NCI-H526 treated with DMSO at 0.1 percent for 48 hours (cell line): ENCODE measurements at places on chromosomes 5 and 9.

- DNase-seq, result no peak
Observed at GRCh38 chr5:19369561-19369960, 618.4 kb downstream of the CDH18 start.

- no peak for DNase-seq
Observed at GRCh38 chr9:79641070-79641469, 69.3 kb downstream of the TLE4 start.

DNA sequence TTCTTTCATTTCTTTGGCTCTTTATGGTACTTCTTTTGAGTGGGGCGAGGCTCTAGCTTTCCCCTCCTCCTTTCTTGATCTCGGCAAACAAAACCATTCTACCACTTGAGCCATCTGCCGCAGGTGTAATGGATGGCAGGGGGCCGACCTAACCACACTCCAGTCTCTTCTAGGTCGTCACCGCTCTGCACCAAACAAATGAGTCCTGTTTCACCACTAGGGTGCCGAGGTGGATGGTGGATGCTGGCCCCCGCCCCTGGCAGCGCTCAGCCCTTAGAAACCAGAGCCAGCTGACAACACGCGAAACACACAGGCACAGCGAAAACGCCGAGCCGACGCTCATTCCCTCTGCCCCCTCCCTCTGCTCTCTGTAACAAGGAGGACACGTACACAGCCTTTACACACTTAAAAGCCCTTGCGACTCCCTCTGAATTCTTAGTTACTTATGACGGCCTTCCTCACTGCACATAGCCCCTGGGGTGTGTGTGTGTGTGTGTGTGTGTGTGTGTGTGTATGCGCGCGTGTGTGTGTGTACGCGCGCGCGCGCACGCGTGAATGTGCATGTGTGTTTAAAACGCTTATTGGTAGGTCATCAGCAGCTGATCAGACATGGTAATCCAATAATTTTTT lies 199.4 kb downstream of the MEF2C start:
- peak; percentile 85 for DNase-seq

DNA sequence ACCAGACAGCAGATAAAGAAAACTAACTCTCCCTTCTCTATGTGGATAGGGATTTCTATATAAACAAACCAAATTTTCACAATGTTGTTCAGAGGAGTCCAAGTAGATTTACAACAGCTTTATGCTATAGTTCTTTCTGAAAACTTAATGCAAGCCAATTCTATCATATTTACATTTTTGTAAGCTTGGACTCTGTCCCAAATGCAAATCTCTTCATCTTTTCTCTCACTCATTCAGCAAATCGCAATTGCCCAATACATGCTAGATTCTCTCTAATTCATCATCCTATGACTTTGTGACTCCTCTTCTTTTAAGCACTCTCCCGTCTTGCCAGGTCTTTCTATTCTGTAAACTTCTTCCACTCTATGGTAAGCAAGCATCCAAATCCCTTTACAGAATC lies 39.1 kb upstream of the UGT3A2 start:
- no peak for DNase-seq

- no peak for DNase-seq
Observed at GRCh38 chr5:133742431-133742988, 130.2 kb upstream of the FSTL4 start.

GRCh38 chr5:33472805-33473409 lies 32.1 kb downstream of the TARS1 start:
- no peak for DNase-seq

DNA sequence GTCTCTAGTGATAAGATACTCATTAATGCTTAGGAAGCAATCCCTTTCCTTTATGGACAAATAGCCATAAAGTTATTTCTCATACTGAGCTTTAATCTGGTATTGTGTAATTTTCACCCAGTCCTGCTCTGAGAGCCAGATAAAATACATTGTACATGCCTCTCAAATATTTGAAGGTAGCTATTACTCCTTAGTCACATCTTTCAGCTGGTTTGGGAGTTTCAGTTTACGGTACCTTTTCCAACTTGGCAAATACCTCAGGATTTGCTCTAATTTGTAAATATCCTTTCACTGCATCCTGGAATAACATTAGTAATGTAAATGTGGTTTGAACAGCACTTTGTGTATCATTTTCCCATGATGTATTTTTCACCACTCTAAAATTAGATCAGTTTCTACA lies 47.4 kb downstream of the ABHD17B start:
- no peak for DNase-seq

- DNase-seq, result no peak
Observed at GRCh38 chr5:55483885-55484284, 50.9 kb downstream of the PLPP1 start.

DNA sequence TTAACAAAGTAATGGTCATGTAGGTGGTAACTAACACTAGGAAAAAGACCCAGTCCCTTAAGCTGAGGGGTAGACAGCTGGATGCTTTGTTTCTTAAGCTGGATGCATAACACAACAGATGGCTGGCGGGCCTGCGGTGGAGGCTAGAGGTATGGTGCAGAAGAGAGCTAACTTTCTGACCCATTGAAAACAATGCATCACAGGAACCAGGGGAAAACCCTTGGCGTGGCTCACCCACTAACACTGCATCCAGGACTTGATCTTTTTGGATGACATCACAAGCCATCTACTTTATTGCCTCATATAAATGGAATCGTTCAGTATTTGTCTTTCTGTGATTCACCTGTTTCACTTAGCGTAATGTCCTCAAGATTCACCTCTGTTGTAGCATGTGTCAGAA lies 138.7 kb downstream of the AUH start:
- no peak for DNase-seq

DNA sequence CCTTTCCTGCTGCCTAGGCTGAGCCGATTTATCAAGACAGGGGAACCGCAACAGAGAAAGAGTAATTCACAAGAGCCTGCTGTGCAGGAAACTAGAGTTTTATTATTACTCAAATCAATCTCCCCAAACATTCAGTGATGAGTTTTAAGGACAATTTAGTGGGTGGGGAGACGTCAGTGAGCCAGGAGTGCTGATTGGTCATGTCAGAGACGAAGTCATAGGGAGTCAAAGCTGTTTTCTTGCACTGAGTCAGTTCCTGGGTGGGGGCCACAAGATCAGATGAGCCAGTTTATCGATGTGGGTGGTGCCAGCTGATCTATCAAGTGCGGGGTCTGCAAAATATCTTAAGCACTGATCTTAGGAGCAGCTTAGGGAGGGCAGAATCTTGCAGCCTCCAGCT lies 19.0 kb downstream of the SNX24 start:
- DNase-seq, result no peak

DNA sequence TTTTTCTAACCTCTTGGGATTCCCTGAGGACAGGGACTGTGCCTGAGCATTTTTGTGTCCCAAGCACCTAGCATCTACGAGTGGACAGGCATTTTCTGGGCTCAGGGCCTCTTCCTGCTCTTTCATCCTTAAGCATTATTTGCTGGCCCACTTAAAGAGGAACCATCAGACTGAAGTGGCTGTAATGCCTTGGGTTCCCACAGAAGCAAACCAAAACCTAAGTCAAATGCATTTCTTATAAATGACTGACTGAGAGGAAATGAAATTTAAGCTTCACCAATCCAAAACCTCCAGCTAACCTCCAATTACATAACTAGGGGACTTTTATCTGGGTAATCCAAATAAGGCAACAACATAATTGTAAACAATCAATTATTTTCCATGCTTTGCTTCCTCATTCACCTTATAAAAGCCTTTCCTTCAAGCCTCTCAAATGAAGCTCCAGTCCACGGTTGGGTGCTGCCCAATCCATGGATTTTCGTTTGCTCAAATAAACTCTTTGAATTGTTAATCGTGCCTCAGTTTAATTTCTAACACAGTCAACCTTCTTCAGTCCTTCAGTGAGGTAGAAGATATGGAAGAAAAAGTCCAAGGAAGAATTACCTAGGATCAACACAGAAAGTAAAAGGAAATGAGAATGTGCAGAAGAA lies 25.3 kb upstream of the SLC31A2 start:
- DNase-seq, result no peak

GRCh38 chr9:133793471-133793870 lies 55.3 kb upstream of the SARDH start:
- DNase-seq, result no peak

- no peak for DNase-seq
Observed at GRCh38 chr9:14018081-14018480, 295.9 kb downstream of the NFIB start.

DNA sequence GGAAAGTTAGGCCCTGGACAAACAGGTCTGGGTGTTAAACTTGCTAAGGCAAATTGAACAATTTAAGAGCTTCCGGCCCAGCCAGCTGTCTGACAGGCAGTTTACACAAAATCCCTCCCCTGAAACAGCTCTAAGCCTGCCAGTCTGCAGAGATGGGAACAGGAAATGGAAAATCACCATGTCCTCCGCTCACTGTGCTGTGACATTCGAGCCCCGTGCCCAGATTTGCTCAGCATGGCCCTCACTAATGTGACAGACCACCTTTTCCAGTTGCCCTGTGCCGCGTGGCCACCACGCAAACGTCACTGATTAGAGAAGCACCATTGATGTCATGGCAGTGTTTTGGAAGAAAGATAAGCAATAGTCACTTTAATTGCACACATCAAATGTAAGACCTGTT lies 41.0 kb downstream of the CCNJL start:
- no peak for DNase-seq

DNA sequence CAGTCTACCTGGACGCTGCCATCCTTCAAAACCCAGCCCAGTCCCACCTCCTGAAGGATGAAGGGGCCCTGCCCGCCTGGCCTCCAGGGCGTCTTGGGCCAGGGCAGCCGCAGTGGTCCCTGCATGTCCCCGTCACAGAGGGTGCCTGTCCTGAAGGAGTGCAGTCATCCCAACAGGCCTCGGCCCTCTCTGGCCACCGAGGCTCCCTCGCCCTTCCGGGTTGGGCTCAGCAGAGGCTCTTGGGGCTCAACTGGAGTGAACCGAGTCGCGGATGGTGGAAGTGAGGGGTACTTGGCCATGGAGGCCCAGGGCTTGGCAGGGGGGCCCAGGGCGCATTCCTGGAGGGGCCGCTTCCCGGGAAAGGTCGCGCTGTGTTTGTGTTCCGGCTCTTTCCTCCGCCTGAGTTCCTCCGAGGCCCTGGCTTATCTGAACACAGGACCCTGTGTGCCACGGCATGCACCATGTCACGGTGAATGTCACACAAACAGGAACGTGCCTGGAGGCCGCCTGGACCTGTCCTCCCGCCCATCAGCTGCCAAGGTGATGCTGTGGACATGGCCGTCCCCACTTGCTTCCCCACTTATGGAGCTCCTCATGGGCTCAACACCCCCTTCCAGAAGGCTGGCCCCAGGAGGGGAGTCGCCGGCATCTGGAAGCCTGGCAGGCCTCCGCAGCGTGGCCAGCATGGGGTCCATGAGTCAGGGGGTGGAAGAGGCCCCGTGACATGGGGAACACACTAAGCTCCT lies 25.7 kb upstream of the OBP2B start:
- DNase-seq, result no peak

DNA sequence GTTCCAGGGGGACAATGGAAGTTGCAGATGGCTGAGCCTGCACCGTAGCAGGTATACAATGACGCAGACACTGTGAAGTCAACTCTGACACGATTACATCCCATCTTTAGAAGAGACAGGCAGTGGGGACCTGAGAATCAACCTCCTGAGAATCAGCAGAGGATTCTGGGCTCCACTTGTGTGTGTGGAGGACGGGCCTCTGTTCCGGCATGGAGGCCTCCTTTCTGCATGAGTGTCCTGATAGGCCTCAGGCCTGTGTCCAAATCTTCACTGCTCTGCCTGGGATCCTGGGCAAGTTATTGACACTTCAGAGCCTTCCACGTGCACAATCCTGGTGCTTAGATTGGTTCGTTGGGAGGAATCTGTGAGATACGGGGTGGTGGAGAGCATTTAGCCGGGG lies 151.2 kb upstream of the COL5A1 start:
- no peak for DNase-seq

- no peak for DNase-seq
Observed at GRCh38 chr9:86529496-86530275, 175.5 kb upstream of the TUT7 start.

GRCh38 chr5:38291355-38291754 lies 33.0 kb downstream of the EGFLAM start:
- DNase-seq, result no peak

DNA sequence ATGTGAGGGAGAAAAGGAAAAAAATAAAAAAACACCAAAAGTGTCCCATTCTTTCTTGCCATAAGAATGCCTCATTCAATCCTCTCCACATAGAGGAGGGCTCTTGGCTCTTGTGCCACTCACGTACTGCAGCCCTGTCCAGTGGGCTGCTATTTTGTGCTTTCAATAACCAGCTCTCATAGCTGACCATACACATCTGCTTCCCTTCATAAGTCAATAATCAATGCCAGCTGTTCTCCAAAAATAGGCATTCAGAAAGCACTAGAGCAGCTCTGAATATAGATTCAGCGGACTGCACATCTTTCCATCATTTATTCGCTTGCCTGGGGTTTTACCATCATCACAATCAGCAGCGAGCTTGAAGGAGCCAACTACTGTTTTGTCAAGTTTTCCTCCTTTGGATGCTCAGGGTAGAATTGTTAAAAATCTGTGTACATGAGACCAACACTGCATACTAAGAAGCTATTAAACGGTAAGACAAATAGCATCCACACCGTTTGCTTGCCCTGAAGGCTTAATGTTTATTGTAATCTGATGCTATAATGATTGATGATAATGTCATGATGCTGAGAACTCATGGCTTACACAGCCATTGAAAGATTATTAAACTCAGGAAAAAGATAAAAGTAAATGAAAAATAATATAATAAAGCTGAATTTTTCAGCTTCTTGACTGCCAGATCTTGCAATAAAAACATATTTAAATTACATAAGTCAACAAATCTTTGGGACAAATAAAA lies 80.0 kb downstream of the OXCT1 start:
- no peak for DNase-seq

DNA sequence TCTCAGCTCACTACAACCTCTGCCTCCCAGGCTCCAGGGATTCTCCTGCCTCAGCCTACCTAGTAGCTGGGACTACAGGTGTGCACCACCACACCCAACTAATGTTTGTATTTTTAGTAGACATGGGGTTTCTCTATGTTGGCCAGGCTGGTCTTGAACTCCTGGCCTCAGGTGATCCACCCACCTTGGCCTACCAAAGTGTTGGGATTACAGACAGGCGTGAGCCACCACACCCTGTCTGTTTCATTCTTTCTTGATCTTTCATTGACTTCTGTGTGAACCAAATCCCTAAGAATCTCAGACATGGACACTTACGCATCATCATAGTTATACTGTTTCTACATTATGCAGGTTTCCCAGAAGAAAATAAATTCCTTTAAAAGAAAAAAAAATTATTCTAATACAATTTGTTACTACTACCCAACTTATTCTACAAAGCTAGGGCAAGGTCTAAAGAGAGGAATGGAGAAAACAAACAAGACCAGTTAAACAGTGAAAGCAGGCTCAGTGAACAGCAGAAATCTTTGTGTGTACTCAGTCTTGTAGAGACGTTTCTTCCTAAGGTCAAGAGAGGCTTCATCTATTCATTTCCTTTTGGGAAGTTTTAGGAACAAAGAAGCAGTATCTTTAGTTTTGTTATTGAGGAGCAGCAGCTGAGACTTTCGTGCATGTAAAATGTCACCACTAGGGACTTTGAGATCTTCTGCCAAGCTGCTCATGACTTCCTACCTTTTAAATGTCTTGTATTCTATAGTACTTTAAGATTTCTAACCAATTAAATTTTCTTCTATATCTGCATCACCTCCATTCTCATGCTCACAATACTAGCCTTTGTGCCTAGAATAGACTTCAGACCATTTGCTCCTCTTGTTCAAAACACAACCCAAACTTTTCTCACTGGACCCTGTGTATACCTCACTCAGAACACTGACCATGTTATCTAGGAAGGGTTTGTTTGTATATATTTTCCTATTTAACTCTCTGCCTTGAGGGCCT lies 5.6 kb upstream of the HMGCR start:
- peak; percentile 47 for DNase-seq

- no peak for DNase-seq
Observed at GRCh38 chr5:179727106-179727505, 5.5 kb upstream of the MAML1 start.

GRCh38 chr5:96668725-96669124 lies 6.5 kb downstream of the CAST start:
- no peak for DNase-seq
